ENCODE measurements at places on chromosomes 1 and 21. TPM values are rescaled to one million over a fixed set of nuclear protein-coding genes. Genes with fewer than 3 reads are reported as not detected.

TMEM61 gene
- polyA plus RNA-seq: 1.6 TPM

PCP4L1 gene
- 9.3 TPM for polyA plus RNA-seq

SNX7 gene
- polyA plus RNA-seq: 9.5 TPM

- DNase-seq: no peak
- H3K27ac ChIP-seq: no peak overlapping the region
- H3K36me3 ChIP-seq: no peaks in the 10 kb centered on the region
- H3K27me3 ChIP-seq: no peaks in the 10 kb centered on the region
- H3K4me3 ChIP-seq: no peak overlapping the region
Observed at GRCh38 chr1:225654688-225655508, 2.0 kb upstream of the ENAH start.
